Fibroblast of skin of left biceps (primary cell): ENCODE measurements at places on chromosomes 5 and 9.

DNA sequence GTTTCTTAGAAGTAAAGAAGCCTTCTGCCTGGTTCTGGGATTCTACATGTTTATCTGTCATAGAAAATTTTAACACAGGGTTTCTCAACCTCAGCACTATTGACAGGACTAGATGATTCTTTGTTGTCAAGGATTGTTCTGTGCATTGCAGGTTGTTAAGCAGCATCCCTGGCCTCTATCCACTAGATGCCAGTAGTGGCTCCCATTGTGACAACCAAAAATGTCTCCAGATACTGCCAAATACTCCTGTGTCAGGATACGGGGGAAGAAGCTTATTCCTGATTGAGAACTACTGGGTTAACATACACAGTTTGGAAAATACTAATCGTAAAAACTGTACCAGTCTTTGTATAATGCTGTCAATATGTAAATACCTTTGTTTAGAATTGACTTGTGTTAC lies 167.1 kb downstream of the NIPBL start:
- DNase-seq, result no peak

DNA sequence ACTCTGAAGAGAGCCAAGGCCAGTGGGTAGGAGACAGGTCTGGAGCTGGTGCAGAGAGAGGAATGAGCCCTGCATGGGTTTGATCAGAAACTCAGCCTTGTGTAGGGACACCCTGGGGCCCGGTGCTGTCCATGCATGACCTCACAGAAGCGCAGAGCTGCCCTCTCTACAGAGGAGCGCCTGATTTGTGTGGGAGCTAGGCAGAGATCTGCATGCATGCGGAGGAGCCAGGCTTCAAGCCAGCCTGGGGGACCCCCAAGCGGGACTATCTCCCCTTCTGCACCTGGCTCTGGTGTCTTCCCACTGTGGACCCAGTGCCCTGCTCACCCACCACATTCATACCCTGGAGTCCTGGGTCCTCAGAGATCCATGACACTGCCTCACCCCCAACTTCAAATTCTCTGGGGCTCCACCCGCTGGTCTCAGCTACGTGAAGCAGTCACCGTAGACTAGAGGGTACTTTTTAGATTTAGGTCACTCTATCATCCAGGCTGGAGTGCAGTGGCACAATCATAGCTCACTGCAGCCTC lies 2.6 kb upstream of the LCN2 start:
- no peak for DNase-seq

- DNase-seq, result no peak
Measured at GRCh38 chr5:9411142-9411541, 134.7 kb downstream of the SEMA5A start.

DNA sequence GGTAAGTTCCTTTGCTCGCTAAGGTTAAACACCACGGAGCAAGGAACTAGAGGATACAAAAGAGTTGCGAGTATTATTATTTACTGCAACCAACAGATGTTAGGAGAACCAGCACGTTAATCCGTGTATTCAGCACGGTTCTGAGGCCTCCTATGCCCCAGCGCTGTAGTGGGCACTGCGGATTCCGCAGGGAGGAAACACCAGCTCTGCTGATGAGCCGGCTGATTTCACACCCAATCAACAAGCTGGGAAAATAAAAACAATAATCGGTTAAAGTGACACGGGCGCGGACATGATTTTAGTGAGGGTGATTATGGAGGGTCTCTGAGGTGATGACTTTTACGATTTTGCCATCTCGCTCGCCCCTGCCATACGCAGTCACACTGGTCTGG lies 702 bp upstream of the PRELID2 start:
- DNase-seq, result no peak

GRCh38 chr5:127313847-127314473 lies 23.4 kb downstream of the MEGF10 start:
- no peak for DNase-seq

DNA sequence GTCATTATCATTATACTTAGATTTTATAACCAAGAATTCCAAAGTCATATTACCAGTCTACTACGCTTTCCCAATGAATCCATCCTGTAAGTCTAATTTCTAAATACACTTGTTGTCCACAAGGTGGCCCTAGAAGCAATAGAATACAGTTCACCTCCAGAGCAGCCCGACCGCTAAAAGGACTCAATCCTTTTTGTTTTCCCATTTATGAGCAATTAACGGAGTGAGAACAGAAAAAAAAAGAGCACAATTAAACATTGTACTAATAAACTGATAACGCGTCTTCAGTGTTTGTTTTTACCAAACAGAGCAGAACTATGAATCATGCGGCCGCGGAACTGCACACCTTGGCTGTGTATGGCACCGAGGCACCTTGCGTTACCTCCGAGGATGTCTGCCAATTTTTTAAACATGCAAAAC lies 160.7 kb upstream of the DAPK1 start:
- DNase-seq, result no peak

GRCh38 chr5:92206681-92207080 lies 823.6 kb upstream of the ARRDC3 start:
- no peak for DNase-seq

- no peak for DNase-seq
Measured at GRCh38 chr5:78537821-78538220, 110.8 kb downstream of the LHFPL2 start.

- DNase-seq, result no peak
Measured at GRCh38 chr5:171459839-171460238, 40.4 kb downstream of the FGF18 start.

- no peak for DNase-seq
Measured at GRCh38 chr9:112159781-112160180, 15.3 kb downstream of the SUSD1 start.

GRCh38 chr5:142674531-142675469 lies 11.1 kb downstream of the FGF1 start:
- peak; percentile 30 for DNase-seq

- DNase-seq, result peak; percentile 17
Measured at GRCh38 chr9:4366591-4367330, 66.9 kb upstream of the GLIS3 start.

DNA sequence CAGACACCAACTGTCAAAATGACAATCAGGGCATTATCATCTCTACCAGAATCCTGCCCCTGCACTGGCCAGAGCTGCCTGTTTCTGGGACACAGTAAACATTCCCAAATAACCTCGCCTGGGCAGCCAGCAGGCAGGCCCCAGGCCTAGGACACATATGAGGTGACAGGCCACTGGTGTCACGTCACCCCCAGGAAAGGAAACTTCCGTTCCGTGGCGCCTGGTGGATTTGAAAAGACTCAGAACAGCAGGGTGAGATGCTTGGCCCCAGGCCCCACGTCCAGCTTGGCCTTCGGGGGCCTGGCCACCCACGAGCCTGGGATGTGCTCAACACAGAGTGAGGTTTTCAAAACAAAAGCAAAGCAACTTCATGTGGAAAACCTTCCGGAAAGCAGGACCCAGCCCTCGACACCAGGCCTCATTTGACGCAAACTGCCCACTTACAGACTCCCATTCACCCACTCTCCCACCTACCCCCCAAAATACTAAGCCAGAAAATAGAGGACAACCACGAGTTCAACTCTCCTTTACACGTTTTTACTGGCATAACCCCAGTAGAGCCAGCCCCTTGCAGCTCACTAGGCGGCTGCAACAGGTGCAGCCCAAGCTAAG lies 1.2 kb downstream of the SEMA4D start:
- no peak for DNase-seq

DNA sequence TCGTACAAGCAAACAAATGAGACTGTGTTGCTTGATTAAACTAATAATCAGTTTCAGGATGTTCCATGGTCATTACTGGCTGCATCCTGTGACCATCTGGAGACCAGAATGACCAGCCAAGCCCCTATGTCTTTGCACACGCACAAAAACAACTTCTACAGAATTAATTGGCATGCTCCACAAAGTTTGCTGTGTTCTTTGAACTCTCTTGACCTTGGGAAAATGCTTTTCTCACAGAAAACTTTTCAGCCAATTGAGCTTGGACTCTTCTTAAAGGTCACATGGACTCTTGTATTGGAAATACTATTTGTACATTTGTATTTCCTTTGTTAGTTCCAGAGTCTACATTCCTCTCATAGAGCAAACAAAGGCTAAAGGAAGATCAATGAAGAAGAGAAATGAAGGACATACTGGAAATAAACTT lies 147.8 kb downstream of the ARRDC3 start:
- DNase-seq, result no peak

DNA sequence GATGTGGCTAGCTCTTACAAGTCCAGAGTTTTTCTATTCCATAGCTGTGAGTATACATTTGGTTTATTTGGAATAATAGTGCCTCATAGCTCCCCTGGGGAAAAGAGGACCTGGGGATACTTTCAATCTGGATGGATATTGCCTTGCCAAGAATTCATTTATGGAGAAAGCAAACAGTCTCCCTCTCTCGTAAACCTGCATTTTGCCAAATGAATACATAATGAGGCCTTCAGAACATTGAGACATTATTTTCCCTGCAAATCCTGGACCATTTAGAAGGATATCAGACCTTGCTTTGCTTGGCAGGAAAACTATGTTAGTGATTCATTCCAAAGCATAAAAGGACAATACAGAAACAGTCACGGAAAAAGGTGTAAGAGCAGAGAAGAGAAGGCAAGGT lies 569.6 kb upstream of the BRINP1 start:
- DNase-seq, result no peak

- no peak for DNase-seq
Measured at GRCh38 chr9:87286506-87286905, 211.2 kb upstream of the DAPK1 start.

DNA sequence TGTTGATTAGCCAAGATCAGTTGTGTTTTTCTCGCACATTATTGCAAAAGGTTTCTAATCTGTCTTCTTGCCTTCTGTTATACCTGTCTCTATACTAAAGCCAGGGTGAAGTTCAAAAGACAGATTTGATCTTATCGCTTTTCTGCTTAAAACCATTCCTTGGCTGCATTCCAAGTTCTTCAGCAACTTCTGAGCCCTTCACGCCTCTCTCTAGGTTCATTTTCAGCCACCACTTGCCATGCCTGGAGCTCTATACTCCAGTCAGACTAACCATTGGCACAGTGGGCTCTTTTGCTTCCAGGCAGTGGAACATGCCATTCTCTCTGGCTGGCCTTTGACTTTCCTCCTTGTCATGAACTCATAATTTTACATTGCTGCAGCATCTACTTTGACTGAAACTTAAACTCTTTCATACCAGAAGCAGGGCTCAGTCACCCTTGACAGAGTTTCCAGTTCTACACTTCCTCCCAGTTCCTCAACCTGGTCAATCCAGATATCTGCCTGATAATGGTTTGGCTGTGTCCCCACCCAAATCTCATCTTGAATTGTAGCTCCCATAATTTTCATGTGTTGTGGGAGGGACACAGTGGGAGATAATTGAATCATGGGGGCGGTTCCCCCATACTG lies 114.4 kb downstream of the SLC12A2 start:
- no peak for DNase-seq

DNA sequence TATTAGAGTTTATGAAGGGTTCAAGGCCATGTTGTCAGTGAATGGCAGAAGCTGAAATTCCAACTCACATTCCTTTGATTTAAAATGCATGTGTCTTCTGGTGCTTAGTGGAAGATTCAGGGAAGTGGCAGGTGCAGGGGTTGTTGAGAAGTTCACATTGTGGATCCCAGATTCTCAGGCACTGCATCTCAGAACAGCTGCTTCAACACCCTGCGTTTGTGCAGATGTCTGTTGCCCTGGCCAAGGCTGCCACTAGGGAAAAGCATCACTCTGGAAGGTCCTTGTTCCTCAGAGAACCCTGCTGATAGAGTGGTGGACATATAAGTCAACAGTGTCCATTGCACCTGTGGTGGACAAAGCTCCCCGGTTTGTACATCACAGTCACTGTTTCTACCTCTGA lies 162.7 kb downstream of the PAPPA start:
- no peak for DNase-seq

DNA sequence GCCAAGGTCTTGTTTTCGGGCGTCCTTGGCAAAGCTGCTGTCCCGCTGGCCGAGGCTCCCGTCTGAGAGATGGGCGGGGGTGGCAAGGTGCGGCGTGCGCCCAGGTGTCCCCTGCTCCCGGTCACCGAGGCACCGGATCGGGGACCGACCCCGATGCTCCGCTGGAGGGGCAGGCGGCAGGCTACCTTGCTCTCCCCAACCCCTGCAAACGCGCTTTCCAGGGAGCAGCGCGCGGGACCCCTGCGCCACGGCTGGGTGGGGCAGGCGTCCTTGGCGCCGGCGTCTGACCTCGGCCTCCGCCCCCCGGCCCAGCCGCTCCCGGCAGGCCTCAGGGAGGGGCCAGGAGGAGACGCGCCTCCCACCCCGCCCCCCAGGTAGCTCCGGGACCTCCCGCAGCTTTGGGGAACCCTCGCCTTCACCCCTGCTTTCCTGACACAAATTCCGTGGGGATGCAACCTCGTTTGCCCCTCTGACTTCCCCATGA lies 551 bp downstream of the N4BP3 start:
- DNase-seq, result no peak

DNA sequence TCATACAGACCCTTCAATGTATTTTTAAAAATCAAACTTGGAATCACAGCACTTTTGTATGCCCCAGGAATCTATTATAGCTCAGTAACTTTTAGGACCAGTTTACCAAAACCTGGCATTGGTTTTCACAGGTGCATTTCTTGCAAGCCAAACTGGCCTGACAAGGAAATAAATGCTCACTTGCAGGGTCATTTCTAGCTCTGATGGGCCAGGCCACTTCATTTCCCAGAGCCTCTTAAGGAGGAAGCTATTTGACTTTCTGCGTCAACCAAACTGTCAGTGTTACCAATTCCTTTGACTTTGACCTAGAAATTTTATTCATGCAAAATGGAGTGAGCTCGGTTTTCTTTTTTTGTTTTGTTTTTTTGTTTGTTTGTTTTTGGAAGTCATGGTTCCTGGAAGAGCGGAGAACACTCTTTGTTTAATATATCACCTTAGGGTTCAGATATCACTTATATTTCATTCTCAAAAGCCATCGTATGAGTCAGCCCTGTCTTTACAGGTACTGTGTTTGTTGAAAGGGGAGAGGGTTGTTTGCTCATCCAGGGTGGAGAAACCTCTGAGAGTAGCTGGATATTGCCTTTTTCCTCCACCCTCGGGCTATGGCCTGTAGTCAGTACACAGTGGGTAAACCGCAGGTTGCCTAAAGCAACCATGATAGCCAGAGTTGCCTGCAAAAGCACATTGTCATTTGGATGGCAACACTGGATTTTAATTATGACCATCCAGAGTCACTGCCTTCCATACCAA lies 58.9 kb downstream of the GNA14 start:
- no peak for DNase-seq

DNA sequence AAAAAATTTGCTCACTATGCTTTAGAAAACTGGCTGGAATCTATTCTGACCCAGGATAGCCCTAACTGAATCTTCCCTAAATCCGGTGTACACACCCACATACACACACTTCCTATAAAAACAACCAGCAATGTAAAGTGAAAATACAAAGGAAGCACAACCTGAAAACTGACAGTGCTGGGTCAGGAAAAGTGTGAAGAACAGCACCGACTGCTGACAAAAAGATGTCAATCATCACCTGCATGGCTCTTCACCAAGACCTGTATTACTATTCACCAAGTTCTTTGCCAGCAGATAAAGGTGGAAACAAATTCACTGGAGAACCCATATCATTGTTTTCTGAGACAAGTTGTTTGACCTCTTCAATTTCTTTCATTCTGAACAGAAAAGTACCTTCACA lies 293.8 kb upstream of the GRAMD2B start:
- no peak for DNase-seq
